ENCODE measurements at places on chromosomes 12 and 14. TPM values are rescaled to one million over a fixed set of nuclear protein-coding genes. Genes with fewer than 3 reads are reported as not detected.

DNA sequence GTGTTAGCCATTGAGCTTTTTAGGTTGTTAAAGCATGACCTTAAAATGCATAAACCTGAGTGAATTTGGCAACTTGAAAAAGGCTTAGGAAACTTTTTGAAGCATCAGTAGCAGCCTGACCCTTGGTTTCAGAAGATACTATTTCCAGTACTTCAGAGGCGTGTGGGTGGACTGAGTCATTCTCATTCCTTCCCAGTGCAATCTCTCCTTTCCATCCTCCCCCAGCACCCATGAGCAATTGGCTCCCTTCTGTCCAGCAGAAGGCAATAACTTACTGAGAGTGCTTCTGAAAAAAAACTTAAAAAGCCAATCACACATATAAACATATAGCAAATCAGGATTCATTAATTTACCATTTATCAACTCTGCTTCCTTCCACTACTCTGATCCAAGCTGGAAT, 299.3 kb upstream of the STXBP6 start:
- no peak for DNase-seq

DNA sequence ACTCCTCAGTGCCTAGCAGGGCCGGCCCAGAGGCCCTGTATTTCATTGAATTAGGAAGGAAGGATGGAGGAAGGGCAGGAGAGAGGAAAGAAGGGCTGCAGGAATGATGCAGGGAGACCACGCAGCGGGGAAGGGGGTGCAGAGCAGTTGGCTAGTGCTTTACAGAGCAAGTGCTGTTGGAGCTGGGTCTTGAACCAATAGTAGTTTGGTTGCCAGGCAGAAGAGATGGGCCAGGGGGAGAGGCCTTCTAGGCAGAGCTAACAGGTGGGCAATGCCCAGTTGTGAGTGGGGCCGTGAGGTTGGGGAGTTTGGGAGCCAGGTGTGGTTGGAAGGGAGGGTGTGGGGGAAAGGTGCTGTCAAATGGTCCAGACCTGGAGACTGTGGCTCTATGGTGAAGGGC, 39.1 kb upstream of the SRSF5 start:
- no peak for DNase-seq

Gene TPPP2
- not detected for total RNA-seq

DNA sequence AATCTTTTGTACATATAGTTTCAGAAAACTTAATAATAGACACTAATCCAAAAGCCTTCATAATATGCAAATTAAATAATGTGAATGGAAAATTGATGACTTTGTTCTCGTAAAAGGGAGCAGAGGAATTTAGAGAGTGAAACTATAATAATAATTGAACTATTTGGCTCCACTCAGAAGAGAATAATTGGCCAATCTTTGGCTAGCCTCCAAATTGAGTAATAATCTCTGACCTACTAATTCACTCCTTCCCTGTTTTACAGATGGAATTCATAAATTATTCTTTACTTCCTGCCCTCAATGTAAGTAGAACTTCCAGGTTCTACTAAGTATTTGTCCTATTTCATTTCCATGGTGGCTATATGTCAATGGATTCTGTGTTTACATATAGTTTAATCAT, 15.8 kb downstream of the TRIM9 start:
- no peak for DNase-seq

Gene LTBP2
- total RNA-seq = 0.73 TPM

Gene DLGAP5
- total RNA-seq = 27.7 TPM

DNA sequence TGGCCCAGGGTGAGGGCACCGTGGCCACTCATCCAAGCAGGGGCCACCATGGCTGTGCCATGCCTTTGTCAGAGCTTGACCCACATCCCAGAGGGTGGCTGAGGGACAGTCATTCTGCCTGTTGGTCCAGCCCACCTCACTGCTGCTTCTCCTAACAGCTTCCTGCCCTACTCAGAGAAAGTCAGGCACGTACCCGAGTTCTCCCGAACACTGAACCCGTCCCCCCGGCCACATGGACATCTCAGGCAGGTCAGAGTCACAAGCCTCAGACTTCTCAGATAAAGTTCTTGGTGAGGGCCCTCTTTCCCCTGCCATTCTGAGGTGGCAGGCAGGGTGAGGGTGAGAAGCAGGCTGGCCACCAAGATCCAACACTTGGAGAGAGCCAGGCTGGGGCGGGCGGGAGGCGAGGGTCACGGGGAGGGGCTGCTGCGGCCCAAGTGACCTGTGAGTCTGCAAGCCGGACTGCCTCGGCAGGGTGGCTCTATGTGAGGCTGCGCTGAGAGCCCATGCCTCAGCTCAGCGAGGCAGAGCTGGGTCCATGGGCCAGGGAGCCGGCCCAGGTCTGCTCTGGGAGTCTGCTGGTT, 317.8 kb downstream of the TMEM121 start:
- no peak for DNase-seq

DNA sequence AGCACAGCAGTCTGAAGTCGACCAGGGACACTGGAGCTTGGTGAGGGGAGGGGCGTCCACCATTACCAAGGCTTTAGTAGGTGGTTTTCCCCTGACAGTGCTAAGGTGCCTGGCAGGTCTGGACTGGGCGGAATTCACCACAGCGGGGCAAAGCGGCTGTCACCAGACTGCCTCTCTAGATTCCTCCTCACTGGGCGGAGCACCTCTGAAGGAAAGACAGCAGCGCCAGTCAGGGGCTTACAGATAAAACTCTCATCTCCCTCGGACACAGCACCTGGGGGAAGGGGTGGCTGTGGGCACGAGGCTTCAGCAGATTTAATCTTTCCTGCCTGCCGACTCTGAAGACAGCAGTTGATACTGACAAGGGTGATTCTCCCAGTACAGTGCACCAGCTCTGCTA, 39.1 kb downstream of the DDHD1 start:
- DNase-seq = peak; percentile 60

Gene SLC7A8
- total RNA-seq = 3.5 TPM

DNA sequence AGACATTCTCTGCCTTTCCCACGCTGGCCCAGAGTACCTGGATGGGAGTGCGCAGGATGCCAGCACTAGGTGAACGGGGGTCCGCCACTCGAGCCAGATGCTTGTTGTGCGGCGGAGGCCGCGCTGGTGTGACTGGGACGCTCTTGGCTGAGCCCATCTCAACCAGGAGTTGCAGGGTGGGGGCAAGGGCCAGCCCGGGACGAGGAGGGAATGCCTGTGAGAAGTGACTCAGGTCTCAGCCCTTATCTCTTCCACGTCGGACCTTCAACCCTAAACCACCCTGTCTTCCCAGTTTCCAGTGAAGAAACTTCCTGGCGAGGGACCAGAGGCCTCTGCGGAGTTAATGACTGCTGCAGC, 312 bp downstream of the CDCA3 start:
- DNase-seq = no peak

DNA sequence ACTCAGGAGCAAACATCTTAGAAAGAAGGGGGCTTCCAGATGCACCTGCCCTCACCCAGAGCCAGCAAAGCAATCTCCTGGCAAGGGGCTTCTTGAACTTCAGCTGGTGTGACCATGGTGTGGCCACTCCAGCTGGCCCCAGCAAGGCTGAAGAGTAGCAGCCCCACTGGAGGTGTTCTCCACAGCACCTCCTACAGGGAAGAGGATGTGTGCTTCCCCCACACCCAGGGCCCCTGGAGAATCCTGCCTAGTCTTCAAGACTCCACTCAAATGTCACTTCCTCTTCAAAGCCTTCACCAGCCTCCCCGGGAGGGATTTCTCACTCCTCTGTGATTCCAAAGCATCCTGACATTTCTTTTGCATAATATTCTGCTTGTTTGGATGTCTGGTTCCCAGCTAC, 8.5 kb downstream of the RAB15 start:
- DNase-seq = no peak

DNA sequence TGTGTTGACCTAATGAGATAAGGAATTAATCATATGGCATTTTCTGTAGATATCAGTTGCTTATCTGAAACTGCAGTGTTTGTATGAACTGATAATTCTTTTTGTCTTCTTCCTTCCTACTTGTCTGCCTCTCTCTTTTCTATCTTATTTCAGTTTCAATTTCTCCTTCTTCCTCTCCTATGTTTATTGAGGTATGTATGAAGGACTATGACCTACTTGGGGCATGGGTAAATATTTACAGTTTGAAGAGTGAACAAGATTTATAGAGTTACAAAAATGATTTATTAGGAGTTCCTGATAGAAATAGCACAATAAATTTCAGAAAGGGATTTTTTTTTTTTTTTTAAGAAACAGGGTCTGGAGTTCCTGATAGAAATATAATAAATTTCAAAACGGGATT, 88.7 kb upstream of the MUCL1 start:
- DNase-seq = no peak

Gene TCL1A
- total RNA-seq = 0.61 TPM

DNA sequence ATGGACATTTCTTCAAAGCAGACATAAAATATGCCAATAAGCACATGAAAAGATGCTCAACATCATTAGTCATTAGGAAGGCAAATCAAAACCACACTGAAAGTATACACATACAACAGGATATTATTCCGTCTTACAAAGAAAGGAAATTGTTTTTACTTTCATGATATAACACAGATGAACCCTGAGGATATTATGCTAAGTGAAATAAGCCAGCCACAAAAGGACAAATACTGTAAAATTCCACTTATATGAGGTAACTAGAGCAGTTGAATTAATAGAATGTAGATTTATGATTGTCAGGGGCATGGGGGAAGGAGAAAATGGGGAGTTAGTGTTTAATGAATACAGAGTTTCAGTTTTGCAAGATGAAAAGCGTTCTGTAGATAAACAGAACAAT, 4.2 kb downstream of the ACYP1 start:
- no peak for DNase-seq

Gene ATP23
- total RNA-seq = 12.5 TPM

Gene SLC16A7
- total RNA-seq = 26.1 TPM

GRCh38 chr12:48084841-48085460, 20.9 kb downstream of the SENP1 start:
- DNase-seq = no peak

DNA sequence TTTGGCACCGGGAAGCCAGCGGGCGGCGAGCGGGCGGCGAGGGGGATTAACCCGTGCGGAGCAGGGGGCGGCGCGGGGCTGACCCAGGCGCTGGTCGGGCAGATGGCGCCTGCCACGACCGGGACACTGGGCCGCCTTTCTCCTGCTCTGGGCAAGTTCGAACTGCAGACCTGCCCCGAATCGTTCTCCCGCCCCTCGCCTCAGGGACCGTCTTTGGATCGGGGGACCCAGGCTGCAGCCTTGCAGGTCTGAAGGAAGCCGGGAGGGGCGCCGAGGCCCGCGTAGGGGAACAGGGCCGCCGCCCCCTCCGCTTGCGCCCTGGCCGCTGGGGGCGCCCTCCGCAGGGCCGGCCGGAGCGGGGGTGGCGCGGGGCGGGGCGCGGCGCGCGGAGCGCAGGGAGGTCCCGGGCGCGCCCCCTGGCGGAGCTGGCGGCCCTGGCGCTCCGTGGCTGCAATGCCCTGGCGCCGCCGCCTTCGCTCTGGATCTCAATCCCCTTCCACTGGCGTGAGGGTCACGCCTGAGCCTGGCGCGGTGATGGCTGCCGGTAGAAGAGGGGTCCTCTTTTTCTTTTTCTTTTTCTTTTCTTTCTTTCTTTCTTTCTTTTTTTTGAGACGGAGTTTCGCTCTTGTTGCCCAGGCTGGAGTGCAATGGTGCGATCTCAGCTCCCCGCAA, 449 bp upstream of the LTBP2 start:
- DNase-seq = peak; percentile 85

DNA sequence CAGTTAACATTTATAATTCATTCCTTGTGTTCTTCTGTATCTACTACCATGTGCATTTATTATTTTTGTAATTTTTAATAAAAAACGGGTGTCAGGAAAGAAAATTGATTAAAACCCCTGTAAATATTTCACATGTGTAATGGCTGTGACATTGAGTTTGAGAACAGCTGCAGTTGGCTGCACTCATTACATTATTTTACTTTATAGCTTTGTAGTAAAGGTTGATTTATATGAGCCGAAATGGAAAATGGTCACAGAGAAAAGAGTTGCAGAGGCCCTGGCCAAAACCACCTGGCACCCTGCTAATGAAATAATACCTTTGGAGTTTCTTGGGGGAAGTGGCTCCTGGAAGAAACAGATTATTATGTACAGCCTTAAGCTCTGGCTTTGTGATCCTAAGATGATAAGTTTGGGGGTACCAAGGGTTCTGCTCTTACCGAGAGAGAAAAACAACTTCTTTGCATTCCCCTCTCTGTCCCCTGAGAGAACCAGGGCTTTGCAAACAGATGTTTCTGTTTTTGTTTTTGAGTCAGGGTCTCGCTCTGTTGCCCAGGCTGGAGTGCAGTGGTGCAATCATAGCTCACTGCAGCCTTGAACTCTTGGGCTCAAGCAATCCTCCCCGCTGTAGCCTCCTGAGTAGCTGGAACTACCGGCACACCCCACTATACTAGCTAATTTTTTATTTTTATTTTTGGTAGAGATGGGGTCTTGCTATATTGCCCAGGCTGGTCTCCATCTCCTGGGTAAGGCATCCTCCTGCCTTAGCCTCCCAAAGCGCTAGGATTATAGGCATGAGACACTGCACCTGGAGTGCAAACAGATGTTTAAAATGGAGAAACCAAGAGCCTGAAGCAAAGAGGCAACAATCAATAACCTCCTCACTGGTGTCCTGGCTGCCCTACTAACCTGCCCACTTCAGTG, 9.7 kb upstream of the DYNLL1 start:
- DNase-seq = no peak

DNA sequence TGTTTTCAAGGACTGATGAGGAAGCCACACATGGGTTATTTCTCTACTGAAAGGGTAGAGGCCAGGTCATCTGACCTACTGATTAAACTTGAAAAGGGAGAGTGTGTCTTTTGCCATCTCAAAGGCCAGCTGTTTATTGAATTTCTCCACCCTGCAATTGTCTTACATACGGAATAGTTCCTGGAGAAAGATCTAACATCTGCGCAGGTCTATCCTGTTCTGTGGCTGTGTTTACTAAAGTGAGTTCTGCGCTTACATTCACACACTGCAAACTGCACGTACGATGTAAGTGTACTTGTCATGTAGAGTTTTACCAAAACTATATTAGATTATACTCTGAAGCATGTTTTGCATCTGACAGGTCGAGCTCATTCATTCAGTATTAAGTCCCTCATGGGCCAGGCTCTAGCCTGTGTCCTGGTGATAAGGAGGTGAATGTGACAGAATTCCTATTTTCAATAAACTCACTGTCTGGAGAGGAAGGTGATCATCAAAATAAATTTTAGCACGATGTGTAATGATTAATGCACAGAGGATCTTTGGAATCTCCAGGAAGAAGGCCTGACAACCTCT, 96.6 kb downstream of the PRKCH start:
- no peak for DNase-seq

- no peak for DNase-seq
These were observed 28.3 kb downstream of the DYNC1H1 start for GRCh38 chr14:101992708-101993107.

- no peak for DNase-seq
These were observed 515.3 kb downstream of the RMST start for GRCh38 chr12:97977870-97978405.
